ENCODE measurements at places on chromosomes 11 and 22.

DNA sequence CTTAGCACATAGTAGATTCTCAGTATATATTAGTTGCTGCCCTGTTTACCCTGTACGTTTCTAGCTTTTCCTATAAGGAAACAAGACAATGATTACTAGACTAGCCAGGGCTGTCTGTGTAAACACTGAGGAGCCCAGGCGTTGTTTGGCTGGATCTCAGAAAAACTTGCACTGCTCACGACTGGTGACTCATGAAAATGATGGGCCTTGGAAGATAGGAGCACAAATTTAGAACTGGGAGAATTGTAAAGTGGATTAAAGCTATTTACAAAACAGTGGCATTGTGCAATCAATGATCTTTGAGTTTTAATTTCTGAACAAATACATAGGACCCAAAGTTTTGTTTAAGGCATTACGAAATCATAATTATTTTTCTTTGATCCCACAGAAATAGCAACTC lies 276.9 kb downstream of the FAM76B start:
- no peak for DNase-seq

DNA sequence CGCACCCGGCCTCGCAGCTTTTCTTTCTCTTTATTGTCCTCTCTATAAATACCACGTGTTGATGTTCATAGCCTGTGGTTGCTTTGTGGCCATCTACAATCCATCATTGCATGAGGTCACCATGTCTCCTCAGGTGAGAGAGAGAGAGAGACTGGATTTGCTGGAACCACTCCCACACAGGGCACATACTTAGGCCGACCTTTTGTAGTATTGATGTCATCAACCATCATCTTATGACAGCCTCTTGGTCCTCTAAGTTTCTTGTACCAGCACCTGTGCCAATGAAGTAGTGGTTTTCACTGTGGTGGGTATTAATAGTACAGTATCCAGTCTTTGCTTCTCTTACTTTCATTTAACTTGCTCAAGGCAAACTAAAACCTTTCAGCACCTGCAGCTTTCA lies 22.8 kb upstream of the P2RY6 start:
- no peak for DNase-seq

- no peak for DNase-seq
Observed at GRCh38 chr11:101407324-101407723, 176.5 kb downstream of the TRPC6 start.

GRCh38 chr22:47188261-47189055 lies 426.0 kb downstream of the TBC1D22A start:
- DNase-seq = no peak

DNA sequence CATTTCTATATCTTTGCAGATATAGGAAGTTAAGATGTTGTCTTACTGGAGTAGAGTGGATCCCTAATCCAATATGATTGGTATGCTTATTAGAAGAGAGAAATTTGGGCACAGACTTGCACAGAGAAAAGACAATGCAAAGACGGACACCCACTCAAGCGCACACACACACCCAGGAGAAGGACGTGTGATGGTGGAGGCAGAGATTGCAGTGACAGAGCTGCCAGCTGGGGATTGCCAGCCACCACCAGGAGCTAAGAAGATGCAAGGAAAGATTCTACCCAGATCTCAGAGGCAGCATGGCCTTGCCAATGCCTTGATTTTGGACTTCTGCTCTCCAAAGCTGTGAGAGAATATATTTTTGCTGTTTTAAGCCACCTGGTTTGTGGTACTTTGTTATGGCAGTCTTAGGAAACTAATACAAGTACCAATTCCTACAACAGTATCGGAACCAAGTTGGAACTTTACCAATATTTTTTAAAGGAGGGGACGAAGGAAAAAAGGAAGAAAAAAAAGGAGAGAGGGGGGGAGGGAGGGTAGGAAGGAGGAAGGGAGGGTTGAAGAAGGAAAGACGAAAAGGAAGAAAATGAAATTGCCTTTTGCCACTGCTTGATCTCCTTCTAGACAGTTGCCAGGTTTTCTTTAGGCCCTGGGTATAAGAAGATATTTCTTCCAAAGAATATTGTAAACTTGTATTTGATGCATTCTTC lies 334.0 kb downstream of the BUD13 start:
- no peak for DNase-seq
